ENCODE measurements at places on chromosomes 3 and 15. TPM values are rescaled to one million over a fixed set of nuclear protein-coding genes. Genes with fewer than 3 reads are reported as not detected.

DNA sequence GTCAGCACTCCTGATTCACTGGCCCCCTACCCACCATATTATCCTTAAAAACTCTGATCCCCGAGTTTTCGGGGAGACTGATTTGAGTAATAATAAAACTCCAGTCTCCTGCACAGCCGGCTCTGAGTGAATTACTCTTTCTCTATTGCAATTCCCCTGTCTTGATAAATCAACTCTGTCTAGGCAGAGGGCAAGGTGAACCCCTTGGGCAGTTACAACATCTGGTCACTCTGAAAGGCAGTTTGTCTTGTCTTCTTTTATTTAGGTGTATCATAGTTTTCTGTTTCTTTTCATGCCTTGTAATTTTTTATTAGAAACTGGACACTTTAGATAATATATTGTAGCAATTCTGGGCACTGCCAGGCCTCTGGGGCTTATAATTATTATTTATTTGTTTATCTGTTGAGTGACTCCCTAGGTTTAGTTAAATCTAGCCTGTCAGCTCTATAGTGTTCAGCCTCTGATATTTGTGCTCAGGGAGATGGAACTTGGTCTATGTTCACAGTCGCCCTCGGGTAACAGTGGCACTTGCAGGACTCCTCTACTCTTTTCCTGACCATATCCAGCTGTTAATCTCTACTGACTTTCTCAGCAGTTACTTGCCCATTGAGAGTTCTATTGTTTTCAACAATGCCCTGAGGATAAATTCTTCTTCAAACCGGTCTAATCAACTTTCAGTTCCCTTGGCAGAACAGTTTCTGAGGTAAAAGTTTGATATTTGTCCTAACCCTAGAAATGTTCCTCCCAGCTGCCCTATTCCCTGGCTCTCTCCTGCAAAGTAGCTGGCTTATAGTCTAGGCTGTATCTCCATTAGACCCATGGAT, 15.5 kb upstream of the PLAAT1 start:
- DNase-seq, result no peak

DNA sequence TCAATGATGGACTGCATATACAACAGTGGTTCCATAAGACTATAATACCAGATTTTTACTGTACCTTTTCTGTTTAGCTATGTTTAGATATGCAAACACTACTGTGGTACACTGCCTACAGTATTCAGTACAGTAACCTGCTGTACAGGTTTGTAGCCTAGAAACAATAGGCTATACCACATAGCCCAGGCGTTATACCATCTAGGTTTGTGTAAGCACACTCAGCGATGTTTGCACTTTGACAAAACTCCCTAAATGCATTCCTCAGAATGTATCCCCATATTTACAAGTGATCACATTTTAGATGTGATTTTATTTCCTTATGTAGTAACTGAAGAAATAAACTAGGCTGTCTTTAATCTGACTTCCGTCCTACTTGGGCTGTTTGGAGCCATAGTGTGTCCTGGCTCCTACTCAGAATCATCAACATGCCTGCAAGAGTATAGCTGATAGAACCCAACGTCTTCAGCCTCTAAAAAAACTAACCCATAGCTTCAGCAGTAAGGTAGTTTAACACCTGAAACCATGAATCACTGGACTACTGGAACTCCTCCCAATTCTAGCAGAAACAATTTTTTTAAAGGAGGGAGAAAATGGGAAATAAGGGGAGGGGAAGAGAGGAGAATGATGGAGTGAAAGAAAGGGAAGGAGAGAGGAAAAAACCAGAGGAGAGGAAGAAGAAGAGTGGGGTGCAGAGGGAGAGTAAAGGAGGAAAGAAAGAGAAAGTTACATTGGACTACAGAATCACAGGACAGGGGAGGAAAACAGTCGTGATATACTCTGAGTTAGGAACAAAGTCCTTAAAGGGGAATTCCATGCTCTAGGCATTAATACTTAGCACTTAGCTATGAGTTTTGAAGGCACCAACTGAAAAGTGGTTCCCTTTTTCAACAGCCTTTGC, 67.7 kb upstream of the PLXND1 start:
- DNase-seq, result no peak

- DNase-seq, result no peak
Observed at GRCh38 chr15:98711810-98712209, 63.5 kb downstream of the IGF1R start.

- no peak for DNase-seq
Observed at GRCh38 chr3:113758389-113759024, 11.7 kb downstream of the ATP6V1A start.

GRCh38 chr3:79086514-79086913, 681.3 kb downstream of the ROBO1 start:
- DNase-seq, result peak; percentile 0

The GOLGA6A gene
- total RNA-seq, result not detected

- no peak for DNase-seq
Observed at GRCh38 chr15:43260011-43260615, 6.6 kb downstream of the TGM5 start.

GRCh38 chr3:10228248-10228950, 19.9 kb upstream of the TATDN2 start:
- DNase-seq, result no peak

The PPM1L gene
- 90.3 TPM for total RNA-seq

DNA sequence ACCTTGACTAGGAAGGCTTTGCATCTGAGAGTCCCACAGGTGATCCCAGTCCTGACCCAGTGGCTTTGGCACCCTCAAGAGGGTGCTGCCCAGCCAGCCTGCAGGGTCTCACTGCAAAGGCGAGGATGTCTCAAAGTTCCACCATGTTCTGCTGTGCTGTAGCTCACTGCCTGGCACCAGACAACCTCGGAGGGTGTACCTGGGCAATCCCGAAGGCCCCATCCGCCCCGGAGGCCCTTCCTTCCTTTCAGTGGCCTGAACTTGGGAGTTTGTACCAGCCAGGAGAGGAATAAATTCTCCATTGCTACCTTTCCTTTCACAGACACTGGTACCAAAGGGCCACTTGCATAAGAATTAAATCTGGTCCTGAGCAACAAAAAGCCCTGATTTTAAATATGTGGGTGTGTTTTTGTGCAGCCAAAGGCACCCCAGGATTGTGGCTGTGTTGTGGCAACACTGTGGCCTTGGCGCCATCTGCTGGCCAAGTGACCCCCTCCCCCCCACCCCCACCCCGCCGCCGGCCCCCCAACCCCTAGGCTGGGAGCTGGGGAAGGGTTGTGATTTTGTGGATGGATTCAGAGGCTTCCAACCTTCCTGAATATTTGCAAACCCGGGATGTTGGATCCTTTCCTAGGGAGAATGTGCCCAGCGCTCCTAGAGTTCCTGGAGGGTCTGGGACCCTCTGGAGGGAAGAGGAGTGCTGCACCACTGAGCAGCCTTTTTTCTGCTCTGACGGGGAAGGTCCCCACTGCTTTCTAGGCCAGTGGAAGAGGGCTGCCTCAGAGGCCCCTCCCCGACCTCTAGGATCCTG, 9.7 kb upstream of the PTPN23 start:
- no peak for DNase-seq

The PCOLCE2 gene
- total RNA-seq, result 4.5 TPM

The THAP10 gene
- 4.4 TPM for total RNA-seq

DNA sequence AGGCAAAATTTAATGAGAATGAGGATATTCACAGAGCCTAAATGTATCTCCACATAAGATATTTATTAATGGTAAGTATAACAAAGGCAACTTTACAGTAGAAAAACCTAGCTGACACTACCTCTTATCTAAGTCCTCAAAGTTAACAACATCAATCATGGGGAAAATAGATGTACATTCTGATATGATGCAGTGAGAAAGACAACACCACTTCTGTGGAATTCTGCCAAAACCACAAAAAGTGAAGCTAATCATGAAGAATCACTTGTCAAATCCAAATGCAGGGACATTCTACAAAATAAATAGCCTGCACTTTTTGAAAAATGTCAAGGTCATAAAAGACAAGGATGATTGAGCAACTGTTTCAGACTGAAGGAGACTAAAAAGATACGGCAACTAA, 27.5 kb upstream of the EOMES start:
- DNase-seq, result no peak

The GPR171 gene
- total RNA-seq, result not detected

DNA sequence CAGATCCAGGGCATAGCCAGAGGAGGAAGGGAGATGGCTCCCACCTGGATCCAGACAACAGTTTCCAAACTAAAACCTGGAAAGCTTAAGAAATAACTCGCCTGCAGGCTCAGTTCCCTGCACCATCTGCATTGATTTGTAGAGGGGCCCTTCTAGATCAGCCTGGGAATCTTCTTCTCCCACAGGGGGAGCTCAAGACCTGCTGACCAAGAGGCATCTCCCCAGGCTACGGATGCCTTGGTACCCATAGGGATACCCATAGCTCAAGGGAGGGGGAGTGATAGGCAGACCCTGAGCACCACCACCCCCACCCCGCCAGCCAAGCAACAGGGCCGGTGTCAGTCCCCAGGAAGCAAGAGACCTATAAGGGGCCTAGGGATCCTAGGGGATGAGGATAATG, 28.0 kb upstream of the DCLK3 start:
- no peak for DNase-seq

DNA sequence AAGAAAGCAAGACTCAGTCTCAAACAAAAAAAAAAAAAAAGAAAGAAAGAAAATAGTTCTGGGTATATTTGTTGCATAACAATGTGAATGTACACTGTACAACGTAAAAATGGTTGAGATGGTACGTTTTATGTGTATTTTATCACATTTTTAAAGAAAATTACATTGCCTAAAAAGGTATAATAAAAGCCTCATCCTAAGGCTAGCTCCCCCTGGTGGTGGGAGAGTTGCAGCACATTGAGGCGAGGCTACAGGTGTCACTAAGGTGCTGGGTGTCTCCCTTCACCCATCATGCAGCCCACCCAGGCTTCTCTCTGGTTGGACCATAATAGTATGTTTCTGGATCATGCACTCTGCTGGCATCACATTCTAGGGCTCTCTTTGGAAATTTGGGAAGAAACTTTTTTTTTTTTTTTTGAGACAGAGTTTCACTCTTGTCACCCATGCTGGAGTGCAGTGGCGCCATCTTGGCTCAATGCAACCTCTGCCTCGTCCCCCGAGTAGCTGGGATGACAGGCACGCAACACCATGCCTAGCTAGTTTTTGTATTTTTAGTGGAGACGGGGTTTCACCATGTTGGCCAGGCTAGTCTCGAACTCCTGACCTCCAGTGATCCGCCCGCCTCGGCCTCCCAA, 12.4 kb upstream of the RAB11A start:
- DNase-seq, result no peak
